NCI-H1092 treated with DMSO at 0.1 percent for 48 hours (cell line): ENCODE measurements at places on chromosomes 16 and 17.

DNA sequence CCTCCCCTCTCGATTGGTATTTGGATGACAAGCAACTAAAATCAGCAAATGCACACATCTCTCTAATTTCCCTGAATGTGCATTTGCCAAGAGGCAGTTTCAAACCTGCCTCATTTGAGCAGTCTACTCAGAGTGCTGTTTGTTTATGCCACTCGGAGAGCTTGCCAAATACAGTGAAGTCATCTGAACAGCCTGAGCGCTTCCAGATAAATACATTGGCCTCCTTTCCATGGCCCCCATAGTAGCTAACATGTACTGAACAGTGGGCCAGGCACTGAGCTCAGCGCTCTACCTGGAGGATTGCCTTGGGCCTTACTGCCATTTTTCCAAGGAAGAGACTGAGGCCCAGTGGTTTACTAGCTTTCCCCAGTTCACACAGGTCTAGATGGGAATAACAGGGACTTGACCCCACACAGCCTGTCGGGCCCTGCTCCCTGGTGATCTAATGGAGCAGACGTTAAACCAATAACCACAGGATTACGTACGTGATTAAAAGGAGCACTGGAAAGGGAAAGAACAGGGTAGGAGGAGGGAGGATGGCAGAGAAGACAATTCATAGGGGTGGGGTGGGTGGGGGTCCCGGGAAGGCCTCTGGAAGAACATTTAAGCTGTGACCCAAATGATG lies 18.7 kb upstream of the ANKRD40CL start:
- peak; percentile 16 for DNase-seq

DNA sequence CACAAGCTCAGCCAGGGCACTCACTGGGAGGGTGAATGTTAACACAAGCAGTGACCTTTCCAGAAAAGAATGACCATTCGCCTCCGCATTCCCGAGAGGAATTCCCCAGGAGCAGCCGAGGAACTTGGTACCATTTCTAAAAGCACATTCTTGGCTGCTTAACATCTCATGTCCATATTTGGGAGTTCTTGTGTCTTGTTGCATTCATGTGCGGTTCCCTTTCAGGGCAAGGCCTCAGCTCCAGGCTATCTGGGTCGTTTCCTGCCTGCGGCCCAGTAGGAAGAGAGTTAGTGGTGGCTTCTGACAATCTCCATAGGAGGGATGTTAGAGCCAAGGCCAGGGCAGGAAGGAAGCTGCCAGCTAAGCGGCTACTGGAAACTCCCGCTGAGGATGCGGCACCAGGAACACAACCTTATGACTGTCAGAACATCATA lies 27.8 kb upstream of the MEAK7 start:
- no peak for DNase-seq

GRCh38 chr17:59154721-59155438 lies at the start of gene SKA2:
Gene SKA2, minus strand, starts transcription at chr17:59155186. Its CDS starts 23 bp downstream, at chr17:59155163.
- DNase-seq = peak; percentile 100

DNA sequence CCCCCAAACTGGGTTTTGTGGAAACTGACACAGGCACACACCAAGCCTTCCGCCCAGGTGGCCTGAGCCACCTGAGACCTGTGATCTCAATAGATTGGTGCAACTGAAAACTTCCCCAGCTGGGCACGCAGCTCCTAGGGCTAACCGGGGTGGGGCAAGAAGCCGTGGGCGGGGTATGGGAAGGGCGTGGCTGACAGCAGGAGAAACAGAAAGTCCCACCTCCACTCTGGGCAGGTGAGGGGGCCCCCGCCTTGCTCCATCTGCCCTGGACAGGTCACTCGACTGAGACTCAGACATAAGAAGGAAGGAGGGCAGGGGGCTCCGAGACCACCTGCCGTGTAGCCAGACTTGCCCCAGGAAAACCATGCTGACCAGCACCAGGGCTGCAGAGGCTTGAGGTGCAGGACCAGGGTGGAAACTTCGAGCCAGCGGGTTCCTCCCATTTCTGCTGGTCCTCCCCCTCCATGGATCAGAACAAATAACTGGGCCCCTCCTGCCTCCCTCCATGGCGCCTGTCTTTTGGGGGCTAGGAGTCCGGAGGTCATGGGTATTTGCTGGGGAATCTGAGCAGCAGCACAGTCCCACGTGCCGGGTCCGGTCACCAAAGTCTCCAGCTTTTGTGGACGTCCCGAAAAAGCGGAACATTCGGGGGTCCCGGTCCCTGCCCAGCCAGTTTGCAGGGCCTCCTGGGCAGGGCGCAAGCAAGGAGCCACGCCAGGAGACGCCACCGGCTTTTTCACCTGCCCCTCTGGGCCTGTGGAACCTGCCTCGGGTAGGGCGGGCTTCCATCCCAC lies 1.3 kb downstream of the TIMP2 start:
- no peak for DNase-seq

GRCh38 chr17:18331879-18332278 lies 16.8 kb downstream of the SMCR8 start:
- no peak for DNase-seq

DNA sequence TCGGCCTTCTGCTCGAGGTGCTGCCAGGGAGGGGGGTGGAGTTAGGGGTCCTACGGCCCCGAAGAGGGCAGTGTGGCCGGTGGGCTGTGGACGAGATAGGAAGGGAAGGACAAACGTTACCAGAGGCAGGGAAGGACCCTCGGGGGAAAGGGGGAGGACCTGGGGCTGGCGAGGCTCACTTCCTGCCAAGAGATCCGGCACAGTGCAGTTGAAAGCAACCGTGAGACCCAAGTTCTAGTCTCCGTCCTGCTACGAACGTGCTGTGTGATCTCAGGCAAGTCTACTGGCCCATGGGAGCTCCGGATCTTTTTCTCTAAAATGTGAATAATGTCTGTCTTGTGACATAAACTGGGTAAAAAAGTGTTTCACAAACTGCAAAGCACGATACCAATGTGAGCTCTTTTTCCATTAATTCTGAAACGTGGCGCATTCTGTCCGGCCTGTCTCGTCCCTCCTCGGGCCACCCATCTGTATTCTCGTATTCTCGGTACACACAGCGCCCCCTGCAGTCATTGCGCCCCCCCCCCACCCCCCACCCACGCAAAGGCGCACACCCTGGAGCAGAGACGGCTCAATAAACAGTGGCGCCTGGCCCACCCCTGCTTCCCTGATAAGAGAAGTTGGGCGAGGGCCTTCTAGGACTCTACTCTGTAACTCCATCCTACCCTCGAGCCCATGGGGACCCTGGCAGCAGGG lies 8.8 kb downstream of the CYGB start:
- no peak for DNase-seq

DNA sequence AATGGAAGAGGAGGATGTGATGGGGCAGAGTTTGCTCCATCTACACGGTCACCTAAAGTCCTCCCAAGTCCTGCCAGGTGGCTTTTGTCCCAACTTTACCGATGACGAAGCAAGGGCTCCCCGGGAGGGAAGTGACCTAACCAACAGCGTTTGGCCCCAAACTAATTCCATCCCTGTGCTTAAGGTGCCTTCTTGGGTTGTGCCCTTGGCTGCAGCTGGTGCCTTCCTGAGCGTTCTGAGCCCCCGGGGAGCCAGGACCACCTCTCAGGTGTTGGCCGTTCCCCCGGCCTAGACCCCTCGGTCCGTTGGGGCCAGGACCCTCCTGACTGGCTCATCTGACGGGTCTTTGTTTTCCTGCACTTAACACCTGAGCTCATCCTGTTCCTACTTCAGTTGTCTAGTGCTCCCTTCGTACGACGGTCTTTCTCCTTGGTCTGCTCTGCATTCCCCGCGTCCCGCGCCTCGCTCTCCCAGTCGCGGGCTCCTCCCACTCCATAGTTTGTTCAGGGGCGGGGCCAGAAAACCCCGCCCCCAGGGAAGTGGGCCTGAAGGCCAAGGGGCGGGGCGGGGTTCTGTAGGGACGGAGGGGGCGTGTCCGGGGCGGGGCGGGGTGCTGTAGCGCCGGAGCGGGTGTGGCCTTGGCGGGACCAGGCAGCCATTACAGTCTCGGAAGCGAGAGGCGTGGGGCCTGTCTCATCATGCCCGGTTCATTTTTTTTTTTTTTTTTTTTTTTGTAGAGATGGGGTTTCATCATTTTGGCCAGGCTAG lies 822 bp upstream of the ZSCAN10 start:
- peak; percentile 63 for DNase-seq

- DNase-seq = no peak
Measured at GRCh38 chr17:7369825-7370224, 11.1 kb upstream of the TNK1 start.

DNA sequence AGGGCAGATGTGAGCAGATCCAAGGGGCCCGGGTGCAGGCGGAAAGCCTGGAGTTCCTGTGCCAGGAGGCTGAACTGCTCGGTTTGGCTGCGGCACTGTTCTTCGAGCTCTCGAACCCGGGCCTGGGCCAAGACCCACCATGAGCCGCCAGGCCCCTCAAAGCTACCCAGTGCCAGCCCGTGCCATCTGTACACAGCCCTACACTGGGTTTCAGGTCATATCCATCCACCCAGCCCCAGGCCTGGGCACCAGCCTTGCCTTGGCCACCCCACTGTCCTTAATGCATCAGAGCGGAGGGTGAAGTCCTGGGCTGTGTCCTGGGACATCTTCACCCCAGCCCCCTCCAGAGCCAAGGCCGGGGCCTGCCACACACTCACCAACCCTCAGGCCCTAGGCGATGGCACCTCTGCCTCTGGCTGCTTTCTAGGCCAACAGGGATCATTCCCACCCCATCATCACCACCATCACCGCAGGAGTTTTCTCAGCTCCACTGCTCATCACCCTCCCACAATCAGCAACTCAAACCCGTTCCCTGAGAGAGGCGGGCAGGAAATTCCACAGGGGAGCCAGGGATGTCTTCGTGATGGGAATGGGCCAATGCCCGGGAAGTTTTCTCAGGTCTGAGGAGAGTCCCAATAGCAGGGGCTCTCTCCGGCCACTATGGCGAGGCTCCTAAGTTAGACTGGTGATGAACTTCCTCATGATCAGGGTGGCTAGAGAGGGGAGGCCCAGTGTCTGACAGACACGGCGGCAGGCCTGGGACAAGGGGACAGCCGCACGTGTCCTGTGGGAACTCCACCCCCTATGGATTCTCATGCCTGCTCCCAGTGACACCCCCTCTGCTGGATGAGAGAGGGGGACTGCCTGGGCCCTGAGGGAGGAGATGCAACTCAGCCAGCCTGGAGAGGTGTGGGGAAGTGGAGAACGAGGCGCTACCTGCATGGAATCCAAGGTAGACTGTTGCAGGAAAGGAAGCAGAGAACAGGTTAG lies 9.1 kb downstream of the TSPOAP1 start:
- no peak for DNase-seq

DNA sequence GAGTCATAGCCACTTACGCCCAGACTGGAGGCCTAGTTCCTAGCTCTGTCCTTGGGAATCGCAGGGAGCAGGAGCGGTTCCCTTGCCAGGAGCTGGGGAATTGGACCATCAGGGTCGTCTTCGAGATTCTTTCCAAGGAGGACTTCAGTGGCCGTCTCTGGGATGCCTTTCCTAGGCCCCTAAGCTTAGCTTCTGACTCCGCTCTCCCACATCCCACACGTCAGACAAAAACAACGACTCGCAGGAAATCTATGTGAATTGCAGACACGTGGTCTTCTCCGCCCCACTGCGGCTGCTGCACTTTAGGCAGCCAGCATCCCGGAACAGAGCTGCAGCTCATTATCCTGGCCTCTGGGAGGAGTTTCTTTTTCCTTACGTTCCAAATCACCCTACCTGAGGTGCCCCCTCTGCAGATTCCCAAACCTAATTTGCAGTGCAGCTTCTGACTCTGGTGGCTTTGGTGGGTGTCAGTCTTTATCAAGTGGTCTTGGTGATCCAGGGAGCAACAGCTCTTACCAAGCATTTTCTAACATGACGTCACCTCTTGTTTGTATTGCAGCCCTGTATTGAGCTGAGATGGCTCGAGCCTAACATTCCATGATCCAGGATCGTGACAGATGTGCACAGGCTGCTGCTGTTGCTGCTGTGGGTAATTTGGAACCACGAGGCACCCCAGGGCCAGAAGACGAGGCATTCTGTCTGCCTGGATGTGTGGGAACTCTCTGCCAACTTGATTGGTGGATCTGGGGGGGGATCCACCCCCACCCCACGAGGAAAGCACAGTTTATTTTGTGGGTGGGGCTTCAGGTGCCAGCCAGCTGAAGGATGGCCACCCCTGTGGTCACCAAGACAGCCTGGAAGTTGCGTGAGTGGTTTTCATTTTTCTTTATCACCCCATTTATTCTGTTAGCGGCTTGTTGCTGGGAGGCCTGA lies 1.1 kb downstream of the KATNB1 start:
- DNase-seq = peak; percentile 44

DNA sequence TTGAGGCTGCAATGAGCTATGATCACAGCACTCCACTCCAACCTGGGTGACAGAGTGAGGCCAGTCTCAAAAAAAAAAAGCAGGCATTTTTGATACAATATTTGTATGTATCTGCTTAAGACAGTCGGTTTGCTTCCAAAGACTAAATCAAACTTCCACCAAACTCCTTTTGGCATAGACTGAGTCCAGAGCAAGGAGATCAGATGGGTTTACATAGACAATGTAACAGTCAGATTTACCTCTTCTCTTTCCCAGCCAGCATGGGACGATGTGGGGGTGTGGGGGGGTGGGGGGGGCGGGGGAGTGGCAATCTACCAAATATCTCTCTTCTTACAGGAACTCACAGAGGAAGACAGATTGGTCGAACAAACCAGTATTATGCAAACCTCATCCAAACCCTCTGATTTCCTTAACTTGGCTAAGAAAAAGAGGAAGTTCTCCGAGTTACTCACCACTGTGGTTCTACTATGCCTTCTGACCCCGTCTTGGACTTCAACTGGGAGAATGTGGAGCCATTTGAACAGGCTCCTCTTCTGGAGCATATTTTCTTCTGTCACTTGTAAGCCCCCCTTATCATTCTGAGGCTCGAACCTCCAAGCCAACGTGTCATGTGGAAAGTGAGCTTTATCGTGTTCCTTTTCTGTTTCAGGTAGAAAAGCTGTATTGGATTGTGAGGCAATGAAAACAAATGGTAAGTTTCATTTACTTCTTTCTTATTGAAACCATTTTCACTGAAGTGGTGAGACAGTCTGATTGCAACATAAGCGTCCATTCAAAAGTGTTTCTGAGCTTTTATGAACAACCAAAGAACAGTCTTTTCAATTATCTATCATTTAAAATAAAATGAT lies at the start of gene MILR1:
TSS of gene MILR1 (plus strand) at position 451 of the 848 bp plus-strand sequence. CDS start at position 505, 54 bp downstream.
- DNase-seq = no peak

DNA sequence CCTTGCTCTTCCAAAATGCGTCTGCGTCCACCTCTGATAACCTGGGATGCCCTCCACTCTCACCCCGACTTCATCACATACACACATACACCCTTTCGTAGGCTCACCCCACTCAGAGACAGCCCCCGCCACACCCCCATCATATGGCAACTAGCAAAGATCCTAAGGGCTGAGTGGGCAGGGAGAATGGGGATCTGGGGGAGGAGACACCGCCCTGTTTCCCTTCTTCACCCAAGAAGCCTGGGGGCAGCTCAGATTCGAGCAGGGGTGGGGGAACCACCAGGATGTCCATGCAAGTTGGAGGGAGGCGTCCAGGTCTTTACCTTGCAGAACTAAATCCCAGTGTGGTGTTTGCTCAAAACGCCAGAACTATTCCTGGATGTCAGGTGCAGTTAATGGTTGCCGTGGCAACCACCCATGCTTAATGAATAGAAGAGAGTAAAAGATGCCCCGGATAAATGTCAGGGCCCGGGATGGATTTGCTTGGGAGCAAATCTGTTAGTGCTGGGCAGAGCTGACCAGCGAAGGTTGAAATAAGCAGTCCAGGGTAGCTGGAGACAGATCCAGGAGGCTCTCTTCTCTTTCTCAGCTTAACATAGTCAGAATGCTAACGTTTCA lies 72.8 kb downstream of the CACNG3 start:
- DNase-seq = no peak

GRCh38 chr16:68754084-68754792 lies 17.1 kb downstream of the CDH1 start:
- no peak for DNase-seq
